ENCODE measurements at places on chromosomes 6 and 20.

DNA sequence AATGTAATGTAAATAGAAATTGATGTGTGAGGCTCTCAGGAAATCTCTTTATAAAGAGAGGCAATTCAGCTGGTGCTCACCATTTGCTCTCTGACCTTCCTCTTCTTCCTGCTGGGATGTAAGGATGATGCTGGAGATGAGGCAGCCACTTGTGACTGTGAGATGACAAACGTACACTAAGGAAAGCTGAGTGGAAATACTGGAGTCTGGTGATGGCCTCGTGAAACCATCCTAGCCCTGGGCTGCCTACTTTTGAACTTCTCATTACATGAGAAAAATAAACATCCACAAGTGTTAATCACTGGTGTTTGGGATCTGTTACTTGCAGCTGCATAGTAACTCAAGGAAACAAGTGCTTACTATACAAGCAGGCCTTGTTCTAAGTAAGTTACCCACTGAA is 114.9 kb upstream of the NHSL1 start:
- DNase-seq: no peak

GRCh38 chr6:98044151-98044561 is 761.1 kb upstream of the MMS22L start:
- no peak for DNase-seq

GRCh38 chr6:32462609-32463008 is 22.9 kb downstream of the HLA-DRA start:
- no peak for DNase-seq

DNA sequence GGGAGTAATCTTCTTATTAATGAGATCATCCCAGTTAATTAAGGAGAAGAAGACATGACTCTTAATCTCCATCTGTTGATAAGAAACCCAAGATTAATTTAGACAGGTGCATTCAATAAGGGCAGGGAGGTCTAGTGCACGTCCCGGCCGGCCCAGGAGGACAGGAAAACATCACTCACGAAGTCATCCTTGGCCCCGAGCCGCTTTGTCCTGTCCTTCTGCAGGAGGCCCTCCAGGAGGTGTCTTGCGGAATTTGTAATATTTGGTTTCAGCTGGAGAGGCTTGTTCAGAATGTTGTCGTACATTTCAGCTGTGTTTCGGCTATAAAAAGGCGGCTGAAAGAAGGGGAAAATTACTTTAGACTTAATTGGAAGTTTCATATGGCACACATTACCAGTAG is 118.4 kb upstream of the SLC2A12 start:
- no peak for DNase-seq

DNA sequence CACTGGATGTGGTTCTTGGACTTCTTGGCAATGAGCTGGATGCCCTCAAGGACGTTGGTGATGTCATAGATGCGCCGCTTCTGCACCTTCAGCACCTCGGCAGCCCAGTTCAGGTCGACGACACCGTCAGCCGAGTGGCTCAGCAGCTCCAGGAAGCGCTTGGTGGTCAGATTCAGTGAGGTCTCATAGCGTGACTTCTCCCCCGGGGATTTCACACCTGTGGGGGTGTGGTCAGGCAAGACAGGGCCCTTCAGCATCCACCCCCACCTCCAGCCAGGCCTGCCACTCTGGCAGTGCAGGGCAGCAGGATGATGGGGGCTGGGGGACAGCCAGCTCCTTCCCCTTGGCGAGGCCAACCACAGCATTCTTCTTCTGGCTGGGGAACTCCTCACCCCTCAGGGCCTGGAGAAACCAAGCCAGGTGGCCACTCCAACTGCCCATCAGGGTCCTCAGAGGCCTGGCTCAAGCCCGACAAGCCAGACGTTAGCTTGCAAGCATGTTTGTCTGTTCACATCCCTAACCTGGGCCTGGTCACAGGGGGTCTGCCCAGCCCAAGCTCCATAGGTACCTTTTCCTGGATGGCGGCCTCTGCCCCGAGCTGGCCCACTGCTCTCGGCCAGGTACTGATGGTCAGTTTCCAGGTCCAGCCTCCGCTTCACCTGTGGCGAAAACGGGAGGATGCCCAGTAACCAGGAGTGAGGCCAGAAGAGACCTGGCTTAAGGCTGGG is 5.7 kb upstream of the NECAB3 start:
- no peak for DNase-seq

- no peak for DNase-seq
Measured at GRCh38 chr6:121064345-121064744, 269.9 kb downstream of the TBC1D32 start.

- no peak for DNase-seq
Measured at GRCh38 chr20:57270204-57270984, 4.0 kb upstream of the BMP7 start.

DNA sequence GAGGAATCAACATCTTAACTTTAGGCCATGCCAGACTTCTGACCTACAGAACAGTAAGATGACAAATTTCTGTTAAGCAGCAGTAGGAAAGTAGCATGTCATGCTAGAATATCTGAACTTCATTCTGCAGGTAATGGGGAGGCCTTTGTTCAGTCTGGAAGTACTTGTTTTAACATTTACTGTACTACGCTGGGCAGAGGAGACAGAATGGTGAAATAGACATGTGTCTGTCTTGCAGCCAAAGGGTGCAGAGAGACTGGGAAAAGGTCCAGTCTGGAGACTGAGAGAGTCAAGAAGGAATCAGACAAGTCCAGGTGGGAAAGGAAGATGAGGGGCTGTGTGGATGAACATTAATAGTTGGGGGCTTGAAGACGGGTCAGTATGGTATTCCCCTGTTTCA is 17.5 kb upstream of the ZBTB2 start:
- DNase-seq: no peak

- DNase-seq: no peak
Measured at GRCh38 chr6:74439123-74439811, 743.3 kb downstream of the CD109 start.

GRCh38 chr6:9896806-9897205 is 518.1 kb downstream of the TFAP2A start:
- DNase-seq: no peak

DNA sequence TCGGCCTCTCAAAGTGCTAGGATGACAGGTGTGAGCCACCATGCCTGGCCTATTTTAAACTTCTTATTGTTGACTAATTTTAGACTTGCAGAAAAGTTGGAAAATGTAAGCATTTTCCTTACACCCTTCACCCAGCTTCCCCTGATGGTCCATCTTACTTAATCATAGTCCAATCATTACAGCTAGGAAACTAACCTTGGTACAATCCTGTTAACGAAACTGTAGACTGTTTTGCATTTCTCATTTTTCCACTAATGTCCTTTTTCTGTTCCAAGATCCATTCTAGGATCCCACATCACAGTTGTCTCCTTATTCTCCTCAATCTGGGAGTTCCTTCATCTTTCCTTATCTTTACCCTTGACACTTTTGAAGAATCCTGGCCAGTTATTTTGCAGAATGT is 659 bp upstream of the GFRA4 start:
- no peak for DNase-seq

GRCh38 chr6:112268654-112269053 is 14.3 kb upstream of the LAMA4 start:
- DNase-seq: no peak

DNA sequence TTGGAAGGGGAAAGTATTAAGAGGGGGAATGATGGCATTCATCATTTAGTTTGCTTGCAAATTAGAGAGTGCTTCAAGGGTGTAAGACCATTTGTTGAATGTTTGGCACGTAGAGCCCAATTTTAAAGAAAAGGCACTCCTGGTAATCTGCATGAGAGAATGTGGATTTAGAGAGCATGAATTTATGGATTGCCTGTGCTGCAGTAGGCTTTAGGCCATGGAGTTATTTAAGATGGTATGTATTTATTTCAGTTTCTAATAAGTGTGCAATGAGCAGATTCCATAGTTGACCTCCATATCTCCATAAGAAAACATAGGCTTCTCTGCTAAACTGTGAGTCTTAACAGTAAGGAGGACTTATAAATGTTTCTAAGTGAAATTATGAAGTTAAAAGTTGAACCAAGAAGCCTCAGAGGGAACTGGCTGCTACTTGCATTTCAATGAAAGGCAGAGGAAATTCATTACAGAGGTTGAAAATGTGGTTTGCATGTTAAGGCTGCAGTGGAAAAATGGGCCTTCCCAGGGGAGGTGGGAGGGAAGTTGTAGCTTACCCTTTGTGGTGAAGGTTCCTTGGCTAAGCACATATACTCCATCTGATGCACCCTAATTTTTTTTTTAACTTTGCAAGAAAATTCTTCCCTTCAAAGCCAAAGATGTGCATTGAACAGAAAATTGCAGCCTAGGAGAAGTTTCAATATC is 134.2 kb downstream of the CARMIL1 start:
- DNase-seq: no peak

Measured in retinal pigment epithelial cell (primary cell).